SW 1271 (cell line): ENCODE measurements at places on chromosomes 2 and 18.
A peak's percentile ranks its signal among the peaks of the same experiment; 100 is the strongest.

GRCh38 chr2:207833251-207833751, 63.6 kb upstream of the FZD5 start:
- no peak for DNase-seq

DNA sequence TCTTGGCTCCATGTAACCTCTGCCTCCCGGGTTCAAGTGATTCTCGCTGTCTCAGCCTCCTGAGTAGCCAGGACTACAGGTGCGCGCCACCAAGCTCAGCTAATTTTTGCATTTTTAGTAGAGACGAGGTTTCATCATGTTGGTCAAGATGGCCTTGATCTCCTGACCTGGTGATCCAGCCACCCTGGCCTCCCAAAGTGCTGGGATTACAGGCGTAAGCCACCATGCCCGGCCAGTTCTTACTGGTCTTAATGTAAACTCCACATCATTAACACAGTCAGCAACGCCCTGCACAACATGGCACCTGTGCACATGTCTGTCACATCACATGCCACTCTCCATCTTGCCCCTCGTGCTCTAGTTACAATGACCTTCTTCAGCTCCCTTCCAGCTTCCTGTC, 5.8 kb upstream of the KIF3C start:
- no peak for DNase-seq

DNA sequence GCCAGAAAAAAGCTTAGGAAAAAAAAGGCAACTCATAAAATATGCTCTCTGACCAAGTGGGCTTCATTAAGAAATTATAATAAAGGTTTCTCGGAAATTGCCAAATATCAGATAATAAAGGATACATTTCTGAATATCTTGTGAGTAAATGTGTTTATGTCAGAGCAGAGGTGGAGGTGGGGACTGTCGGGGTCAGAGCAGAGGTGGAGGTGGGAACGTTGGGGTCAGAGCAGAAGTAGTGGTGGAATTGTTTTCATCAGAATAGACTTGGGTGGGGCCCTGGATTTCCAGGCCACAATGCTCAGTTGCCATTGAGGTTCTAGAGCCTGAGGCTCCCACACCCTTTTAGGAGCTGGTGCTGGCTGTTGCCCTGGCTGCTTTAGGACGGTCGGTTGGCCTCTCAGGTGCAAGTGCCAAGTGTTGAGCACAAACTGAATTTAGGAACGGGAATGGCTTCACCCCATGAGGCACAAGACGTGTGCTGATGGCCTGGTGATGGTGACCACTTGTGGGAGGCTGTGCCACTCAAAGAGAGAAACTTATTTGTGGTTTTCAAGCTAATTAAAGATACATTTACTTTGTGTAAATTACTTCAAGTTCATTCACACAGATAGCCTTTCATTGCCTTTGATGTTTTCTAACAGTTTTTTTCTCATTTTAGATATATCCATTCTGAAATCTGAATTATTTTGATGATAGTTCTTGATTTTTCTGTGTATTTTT, 131.5 kb downstream of the ATP9B start:
- no peak for DNase-seq

GRCh38 chr18:48771641-48772375, 179.0 kb downstream of the SMAD7 start:
- no peak for DNase-seq

DNA sequence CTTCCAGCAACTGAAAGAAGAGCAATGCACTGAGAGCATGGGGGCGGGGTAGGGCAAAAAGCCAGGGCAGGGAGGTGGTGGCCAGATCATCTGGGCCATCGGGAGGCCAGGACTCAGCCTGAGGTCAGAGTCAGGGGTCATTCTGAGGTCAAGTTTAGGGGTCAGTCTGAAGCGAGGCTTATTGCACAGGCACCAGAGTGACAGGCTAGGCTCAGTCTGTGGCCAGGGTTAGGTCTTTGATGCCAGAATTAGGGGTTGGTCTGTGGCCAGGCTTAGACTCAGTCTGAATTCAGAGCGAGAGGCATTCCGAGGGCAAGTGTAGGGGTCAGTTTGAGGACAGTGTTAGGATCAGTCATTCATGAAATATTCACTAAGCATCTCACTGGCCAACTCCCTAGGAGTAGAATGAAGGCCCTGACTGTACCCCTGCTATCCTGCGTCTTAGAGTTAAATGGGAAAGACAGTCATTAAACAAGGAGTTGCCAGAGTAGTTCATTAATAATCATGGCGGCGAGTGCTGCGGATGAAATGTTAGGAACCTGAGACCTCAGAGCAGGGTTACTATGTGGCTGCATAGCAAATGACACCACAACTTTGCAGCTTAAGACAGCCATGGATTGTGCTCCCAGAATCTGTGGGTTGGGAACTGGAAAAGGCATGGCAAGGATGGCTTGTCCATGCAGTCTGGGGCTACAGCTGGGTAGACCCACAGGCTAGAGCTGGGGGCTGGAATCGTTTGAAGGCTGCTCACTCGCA, 198.7 kb downstream of the CYP26B1 start:
- no peak for DNase-seq

DNA sequence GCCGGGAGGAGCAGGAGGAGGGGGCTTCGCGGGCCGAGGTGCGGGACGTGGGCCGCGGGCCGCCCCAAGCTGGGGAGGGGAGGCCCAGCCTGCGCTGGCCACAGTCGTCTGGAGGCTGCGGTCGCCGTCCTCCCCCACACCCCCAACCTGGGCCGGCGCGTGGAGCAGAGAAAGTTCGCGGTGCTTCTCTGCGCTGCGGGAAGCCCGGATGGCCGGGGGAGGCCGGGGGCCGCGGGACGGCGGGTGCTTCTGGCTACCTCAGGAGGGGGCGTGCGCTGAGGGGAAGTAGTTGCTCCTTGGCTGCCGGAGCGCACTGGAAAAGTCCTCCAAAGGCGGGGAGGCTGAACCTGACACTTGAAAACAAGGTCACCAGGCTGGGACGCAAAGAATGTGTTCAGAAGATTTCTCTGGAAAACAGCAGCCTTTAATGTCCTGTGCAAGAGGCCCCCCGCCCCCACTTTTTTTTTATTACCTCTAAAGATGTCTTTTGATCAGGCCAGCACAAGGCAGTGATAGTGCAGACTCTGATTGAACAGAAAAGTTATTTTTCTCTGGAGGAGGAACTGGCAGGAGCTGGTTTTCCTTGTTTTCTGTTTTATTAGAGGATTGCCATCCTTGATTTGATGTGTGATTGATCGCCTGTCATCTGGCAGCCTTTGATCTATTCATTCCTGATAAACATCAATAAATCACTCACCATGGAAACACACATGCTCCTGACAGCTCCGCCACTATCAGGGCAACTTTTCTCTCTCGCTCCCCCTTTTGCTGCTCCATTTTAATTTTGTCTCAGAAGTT, 1.6 kb downstream of the TSHZ1 start:
- DNase-seq = no peak

DNA sequence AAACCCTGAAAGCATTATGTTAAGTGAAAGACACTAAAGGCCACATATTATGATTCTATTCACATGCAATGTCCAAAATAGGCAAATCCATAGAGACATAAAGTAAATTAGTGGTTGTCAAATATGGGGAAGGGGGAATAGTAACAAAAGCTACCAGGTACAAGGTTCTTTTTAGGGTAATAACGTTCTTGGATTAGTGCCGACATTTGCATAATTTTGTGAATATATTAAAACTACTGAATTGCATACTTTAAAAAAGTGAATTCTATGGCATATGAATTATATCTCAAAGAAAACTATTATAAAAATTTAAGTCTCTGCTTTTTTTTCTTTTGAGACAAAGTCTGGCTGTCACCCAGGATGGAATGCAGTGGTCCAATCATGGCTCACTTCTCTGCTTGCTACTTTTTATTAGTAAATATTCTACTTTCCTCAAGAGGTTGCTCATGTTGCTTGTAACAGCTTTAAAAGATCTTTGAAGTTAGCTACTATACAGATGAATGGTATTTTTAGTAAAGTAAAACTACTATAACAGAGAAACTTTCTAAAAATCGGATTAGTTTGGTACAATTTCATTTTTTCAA, 2.5 kb downstream of the SESTD1 start:
- DNase-seq = no peak

- DNase-seq = no peak
Measured at GRCh38 chr2:127604986-127605385, 41.0 kb upstream of the GPR17 start.

DNA sequence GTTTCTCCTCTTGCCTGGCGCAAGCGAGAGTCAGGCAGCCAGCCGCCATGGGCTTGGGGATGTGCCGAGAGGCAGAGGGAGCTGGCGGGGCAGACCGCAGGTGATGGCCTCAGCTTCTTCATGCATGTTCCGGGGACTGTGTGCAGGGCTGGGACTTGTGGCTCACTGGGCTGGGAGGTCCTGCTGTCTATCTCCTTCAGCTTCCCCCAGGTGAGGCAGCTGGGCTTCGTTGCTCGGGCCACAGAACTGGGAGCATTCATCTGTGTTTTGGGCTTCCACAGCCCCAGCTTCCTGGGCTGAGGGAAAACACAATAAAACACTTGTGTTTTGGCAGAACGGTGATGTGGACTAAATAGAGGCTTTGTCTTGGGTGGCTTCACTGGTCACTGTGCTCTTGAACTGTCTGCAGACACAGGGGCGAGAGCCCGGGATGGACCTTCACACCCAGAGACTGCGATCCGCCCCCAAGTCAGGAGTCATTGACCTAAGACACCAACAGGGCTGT, 93.5 kb downstream of the DYSF start:
- DNase-seq = no peak

GRCh38 chr2:20479835-20480234, 33.0 kb downstream of the RHOB start:
- no peak for DNase-seq

DNA sequence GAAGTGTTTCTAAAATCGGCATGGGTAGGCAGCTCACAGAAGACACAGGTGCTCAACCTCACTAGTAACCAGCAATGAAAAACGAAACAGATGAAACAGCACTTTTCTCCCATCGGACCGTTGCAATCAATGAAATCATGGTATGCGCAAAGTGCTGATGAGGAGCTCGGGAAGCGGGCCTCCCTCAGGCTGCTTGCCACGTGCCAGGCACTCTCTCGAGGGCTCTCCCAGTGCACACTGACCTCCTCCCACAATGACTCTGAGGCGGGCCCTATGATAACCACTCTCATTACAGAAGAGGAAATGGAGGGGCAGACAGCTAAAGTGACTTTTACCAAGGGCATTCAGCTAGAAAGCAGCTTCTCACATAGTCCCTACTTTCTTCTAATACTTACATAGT, 3.8 kb upstream of the ANKRD23 start:
- DNase-seq = no peak

- DNase-seq = no peak
Measured at GRCh38 chr18:63141778-63142176, 177.8 kb downstream of the BCL2 start.

- peak; percentile 8 for DNase-seq
Measured at GRCh38 chr2:71801969-71802368, 345.7 kb downstream of the CYP26B1 start.

GRCh38 chr2:6683516-6683915, 182.2 kb downstream of the CMPK2 start:
- no peak for DNase-seq

GRCh38 chr2:76692908-76693307, 829.3 kb downstream of the LRRTM4 start:
- DNase-seq = no peak

GRCh38 chr18:31120594-31120993, 18.4 kb upstream of the DSC2 start:
- no peak for DNase-seq

- DNase-seq = no peak
Measured at GRCh38 chr2:42900289-42900891, 108.0 kb upstream of the HAAO start.

GRCh38 chr2:126586317-126586716, 69.6 kb upstream of the GYPC start:
- DNase-seq = no peak

DNA sequence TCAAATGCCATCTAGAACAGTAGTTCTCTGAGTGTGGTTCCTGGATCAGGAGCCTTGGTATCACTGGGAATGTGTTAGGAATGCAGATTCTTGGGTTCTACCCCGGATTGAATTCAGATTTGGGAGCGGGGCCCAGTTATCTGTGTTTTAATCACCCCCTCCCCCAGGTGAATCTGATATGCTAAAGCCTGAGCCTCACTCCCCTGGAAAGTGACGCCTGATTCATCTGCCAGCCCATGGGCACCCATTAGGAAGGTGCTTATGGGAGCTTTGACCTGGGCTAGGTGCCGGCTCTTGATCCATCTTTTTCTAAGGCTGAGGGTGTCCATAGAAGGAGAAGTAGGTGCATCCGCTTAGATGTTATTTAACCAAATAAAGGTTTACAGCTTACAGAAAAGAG, 199.4 kb downstream of the NEDD4L start:
- no peak for DNase-seq

DNA sequence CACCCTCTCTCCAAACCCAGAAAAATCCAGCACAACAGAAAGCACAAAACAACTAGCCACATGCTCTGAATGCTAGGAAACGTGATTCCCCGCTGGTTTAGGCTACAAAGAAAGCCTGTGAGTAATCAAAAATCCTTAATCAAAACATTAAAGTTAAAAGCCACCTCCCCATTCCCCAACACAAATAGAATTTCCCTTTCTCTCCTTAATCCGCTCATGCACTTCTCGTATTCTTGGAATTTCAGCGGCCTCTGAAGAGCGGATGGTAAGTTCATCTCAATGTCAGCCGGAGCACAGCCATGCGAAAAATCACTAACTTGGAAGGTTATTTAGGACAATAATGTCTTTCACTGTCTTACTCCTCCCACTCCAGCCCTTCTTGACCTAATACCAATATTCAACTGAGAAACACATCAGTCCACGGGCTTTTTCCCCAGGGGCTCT, 126.7 kb downstream of the OSBPL1A start:
- DNase-seq = peak; percentile 38

DNA sequence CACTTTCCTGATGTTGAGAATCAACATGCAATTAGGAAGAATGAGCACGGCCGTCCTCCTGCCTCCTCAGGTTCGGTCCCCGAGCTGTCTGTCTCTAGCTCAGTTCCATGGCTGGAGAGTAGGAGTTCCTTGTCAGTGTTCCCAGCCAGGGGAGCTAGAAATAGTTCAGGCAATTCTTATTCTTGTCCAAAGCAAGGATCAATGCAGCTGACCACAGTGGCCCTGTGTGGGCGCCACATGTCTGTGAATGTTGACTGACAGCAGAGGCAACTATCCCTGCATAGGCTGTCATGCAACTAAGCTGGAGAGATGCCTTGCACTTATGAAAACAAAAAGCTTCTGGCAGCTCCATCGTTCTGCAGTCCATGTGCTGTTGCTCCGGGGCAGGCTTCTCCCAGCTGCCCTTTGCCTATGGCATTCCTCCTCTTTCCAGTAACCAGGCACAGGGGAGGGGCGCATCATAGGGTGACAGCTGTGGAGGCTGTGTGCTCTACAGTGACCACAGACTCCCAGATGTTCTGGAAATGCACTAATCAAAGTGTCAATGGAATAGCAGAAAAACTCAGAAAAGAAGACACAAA, 58.7 kb downstream of the PDCL3 start:
- no peak for DNase-seq

- DNase-seq = no peak
Measured at GRCh38 chr2:45470531-45470930, 140.5 kb downstream of the SRBD1 start.

- no peak for DNase-seq
Measured at GRCh38 chr2:54524226-54524991, 68.3 kb downstream of the SPTBN1 start.
